ENCODE measurements at places on chromosomes 2 and 18.

DNA sequence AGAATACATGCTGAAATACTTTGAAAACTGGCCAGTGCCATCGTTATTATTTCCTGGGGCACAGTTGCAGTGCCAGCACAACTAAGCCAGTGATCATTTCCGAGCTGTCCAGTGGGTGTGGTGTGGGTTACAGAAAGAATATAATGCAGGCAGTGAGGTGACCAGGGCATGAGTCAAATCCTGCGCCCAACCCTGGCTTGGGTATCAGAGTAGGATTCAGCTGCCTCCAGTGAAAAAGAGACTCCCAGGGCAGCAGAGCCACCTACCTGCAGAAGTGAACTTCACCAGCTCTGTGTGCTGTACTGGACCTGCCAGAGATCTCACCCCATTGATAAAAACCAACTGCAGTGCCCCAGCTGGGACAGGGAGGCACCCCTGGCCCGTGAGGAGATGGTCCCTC is 18.0 kb downstream of the SLC9A2 start:
- no peak for DNase-seq

- no peak for DNase-seq
Observed at GRCh38 chr2:119005051-119005450, 63.1 kb downstream of the MARCO start.

- no peak for DNase-seq
Observed at GRCh38 chr2:39720970-39721369, 55.3 kb downstream of the TMEM178A start.

DNA sequence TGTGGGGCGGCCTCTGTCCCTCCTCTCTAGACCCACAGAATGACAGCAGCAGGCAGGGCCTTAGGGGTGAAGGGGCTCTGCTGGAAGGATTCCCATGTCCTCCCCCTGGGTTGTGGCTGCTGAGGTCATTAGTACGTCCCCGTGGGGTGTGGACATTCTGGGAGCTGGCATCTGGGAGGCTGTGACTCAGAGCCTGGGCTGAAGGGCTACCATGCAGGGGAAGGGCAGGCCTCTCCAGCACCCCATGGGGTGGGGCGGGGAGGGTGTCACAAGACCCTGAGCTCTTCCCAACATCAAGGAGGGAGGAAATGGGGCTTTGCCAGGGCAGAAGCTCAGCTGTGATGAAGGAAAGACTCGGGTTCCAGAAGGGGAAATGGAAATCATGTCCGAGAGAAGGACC is 105.8 kb upstream of the SMAD2 start:
- DNase-seq: no peak

- DNase-seq: no peak
Observed at GRCh38 chr2:221465776-221466175, 106.3 kb downstream of the EPHA4 start.

DNA sequence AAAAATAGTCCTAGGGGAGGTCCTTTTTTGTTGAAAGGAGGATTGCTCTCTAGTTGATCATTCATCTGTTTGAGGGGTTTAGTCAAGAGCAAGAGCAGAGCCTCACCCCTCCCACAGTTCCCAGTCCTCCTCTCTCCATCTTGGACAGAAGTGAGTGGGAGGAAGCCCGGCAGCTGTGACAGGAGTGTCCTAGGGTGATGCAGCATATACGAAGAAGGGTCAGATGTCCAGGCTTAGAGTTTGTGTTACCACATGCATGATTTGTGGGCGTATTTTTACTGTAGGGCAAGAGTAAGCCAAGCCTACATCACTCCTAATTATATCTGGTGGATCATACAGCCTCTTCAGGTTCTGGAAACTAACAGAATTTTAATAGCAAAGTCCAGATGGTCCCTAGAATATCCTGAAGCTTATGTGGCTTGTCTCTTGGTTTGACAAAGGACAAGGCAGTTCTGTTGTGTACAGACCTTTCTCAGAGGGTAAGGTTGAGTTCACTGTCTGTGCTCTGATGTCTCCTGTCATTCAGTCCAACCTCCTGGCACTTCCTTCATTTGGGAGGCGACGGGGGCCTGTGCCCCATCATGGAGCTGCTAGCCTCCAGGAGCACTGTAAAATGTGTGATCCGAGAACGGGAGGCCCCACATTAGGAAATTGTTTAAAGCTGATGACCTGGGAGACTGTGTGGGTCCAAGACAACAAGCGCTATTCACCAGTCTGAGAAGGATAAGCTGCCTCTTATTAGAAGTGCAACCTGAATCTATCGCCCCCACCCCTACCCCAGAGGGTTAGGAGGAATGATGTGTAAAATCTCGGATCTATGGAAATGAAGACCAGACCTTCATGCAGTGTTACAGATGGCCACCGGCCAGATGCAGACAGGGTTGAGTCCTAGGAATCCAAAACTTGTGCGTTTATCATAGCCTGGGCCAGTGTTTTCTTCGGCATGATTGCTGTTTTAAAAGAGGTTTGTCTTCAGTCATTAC is 6.9 kb downstream of the CEP68 start:
- DNase-seq: peak; percentile 65

GRCh38 chr2:191831410-191831994 is 15.4 kb downstream of the CAVIN2 start:
- no peak for DNase-seq

- no peak for DNase-seq
Observed at GRCh38 chr18:40957533-40958070, 997.4 kb upstream of the PIK3C3 start.

DNA sequence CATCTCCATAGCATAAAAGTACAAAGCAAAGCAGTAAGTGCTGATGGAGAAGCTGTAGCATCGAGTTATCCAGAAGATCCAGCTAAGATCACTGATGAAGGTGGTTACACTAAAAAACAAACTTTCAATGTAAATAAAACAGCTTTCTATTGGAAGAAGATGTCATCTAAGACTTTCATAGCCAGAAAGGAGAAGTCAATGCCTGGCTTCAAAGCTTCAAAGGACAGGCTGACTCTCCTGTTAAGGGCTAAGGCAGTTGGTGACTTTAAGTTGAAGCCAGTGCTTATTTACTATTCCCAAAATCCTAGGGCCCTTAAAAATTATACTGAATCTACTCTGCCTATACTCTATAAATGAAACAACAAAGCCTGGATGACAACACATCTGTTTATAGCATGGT is 44.0 kb downstream of the METTL8 start:
- DNase-seq: no peak

- no peak for DNase-seq
Observed at GRCh38 chr2:218024871-218025270, 22.1 kb upstream of the TNS1 start.

DNA sequence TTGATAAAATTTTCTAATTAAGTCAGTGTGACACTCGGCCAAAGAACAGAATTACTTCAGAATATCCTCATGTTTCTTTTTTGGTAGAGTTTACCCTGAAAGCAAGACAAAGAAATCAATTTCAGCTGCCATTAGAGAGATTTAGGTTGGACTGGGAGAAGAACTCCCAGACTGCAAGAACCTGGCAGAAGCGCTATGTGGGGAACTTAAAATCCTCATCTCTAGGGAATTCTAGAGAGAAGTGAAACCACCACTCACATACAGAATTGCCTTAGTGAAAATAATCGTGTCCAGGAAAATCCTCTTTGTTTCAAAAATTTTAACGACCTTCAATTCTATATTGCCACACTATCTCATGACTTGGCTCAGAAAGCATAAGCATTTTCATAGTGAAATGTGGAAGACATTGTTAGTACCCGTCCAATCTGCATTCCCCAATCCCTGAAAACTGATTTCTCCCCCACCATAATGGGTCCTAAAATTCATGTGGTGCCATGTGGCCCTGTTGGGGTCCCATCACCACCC is 297.3 kb upstream of the MEIS1 start:
- no peak for DNase-seq

DNA sequence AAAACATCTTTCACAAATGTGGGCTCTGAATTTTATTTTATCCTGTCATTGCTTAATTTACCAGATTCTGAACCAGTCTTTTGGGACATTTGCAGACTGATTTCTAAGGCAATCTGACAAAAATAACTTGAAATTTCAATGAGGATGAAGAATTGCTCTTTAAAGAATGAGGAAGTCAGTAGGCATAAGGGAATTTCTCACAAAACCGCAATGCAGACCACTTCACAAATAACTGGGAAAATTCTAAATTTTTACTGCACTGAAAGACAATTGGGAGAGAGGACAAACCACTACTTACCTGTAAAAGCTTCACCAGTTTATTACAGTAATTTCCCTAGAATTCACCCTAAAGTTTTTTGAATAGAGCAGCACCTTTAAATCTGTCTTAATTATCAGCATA is 736.3 kb downstream of the NRXN1 start:
- DNase-seq: no peak

DNA sequence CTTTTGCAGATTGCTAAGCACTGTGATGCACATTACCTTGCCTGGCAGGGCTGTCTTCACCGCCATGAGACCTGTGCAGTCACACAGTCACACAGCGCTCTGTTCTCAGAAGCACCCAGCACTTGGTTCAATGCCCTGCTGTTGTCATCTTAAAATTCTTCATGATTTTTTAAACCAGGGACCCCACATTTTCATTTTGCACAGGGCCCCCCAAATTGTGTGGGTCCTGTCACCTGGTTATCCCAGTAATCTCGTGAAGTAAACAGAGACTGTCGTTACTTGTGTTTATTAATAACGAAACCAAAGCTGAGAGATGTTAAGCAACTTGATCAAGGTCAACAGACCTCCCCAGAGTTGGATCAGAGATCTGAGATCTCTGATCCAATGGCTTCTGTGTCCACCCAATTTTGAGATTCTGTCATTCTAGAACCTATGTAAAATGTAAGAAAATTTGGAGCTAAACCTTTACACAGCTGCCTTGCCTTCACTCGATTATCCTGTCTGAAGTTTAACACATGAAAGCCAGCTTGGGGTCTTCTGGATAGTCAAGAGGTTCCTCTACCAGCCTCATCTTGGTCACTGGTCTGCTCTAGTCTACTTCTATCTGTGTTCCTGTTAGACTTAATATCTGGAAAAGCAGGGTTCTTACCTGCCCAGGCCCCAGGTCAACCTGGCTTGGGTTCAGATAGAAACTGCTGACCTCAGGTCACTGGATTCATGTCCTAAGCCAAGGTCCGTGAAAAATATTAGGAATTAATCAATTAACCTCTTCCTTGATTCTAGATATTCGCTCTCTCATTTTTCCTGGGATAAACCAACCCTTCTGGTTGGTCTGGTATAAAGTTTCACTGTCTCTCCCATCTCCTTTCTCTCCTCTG is 13.7 kb upstream of the TTC39C start:
- DNase-seq: no peak

DNA sequence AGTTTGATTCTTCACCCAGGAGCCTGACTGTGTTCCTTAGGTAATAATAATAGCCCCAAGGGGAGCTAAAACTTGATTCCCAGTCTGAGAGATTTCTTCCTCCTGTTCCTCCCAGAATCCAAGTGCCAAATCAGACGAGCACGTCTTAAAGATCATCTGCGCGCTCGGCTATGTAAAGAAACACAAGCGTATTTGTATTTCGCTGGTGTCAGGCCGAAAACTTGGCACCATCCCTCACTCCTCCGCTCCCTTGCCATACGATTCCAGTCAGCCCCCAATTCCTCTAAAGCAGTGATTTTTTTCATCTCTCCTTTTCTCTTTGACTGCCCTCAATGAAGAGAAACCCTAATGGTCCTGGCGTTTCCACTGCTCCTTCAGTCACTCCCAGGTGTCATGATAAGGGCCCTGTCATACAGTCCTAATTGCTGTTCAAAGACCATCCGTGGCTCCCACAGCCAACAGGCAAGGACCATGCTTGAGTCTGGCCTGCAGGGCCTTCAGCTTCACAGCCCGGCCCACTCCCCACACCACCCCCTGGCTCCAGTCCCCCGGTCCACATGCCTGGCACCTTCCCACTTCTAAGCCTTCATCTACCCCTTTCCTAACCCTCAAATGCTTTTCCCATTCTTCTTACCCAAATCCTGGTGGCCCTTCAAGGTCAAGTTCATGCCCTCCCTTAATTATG is 130.8 kb upstream of the ID2 start:
- no peak for DNase-seq

GRCh38 chr2:71078624-71079023 is 10.2 kb downstream of the NAGK start:
- no peak for DNase-seq

GRCh38 chr2:43292851-43293743 is 66.7 kb upstream of the ZFP36L2 start:
- no peak for DNase-seq

DNA sequence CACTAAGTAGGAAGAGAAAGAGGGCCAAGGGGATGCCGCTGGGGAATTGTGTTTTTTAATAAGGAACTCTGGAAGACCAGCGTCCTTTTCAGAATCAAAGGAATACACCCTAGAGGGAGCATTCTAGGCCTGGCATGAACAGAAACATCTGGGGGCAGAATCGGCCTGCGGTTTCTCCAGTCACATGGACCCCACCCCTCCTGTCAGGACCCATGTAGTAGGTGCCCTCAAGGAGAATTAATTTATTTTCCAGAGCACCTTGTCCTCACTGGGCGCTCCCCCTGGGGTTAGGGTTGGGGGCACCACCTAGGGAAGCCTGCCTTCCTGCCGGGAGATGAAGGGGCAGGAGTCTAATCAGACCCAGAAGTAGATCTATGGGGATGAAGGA is 44.2 kb downstream of the TMEM37 start:
- no peak for DNase-seq

DNA sequence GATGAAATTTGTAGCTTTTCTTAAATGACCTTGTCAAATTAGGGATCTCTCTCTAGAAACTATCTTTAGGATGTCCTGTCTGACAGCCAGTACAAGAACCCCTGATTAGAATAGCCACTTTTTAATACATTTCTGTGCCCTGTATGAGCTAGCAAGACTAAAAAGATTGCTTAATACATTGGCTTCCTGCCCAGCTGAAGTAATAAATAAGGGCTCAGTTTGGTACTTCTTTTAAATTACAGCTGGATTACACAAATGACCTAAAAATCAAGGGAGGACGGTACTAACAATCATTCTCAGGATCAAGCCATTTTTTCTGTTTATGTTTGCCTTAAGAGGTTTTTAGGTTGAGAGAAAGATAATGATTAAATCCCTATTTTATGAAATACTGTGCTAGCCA is 11.6 kb upstream of the OLA1 start:
- DNase-seq: peak; percentile 19

GRCh38 chr2:127256866-127257265 is 36.8 kb upstream of the CYP27C1 start:
- DNase-seq: no peak

DNA sequence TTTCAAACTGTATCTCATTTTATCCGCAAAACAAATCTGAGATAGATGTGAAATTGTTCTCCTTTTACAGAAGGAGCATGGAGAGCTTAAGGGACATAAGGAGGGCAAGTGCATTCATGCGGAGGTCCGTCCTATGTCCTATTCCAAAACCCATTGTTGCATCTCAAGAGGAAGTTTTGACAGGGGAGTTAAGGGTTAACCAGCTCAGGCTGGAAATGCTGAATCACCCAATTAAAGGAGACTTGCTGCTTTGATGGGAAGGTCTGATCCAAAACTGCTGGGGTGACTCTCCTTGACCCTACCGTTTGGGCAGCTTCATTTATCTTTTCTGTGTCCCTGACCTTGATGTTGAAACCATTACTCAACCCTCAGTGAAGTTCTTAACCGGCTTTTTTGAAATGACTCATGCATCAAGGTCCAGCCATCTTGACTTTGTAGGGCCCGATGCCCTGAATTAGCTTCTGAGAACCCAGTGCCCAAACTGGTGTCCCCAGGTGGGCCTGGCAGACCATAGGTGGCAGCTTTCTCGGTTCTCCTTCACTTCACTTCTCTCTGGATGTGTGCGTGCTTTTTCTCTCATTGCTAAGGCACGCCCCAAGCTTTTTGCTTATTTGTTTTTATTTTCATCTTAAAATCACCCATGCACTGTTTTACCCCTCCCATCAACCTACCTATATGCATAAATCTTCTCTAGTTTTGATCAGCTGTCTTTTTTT is 15.9 kb upstream of the TXNDC2 start:
- no peak for DNase-seq
